ENCODE measurements at places on chromosomes 5 and 9.

DNA sequence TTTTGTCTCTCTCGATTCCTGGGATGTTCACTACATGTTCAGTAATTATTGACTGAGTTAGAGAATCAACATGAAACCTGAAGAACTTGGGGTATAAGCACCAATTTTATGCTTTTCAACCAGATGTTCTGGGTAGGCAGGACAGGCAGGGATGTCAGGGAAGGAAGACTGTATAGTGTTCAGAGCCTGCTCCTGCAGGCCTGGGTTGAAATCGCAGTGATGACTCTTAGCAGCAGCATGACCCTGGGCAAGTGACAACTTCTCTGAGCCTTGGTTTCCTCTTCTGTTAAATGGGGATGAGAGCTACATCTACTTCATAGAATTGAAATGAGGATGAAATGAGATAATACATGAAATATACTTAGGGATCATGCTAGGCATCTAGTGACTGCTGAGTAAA, 29.7 kb upstream of the PANK3 start:
- DNase-seq = no peak

DNA sequence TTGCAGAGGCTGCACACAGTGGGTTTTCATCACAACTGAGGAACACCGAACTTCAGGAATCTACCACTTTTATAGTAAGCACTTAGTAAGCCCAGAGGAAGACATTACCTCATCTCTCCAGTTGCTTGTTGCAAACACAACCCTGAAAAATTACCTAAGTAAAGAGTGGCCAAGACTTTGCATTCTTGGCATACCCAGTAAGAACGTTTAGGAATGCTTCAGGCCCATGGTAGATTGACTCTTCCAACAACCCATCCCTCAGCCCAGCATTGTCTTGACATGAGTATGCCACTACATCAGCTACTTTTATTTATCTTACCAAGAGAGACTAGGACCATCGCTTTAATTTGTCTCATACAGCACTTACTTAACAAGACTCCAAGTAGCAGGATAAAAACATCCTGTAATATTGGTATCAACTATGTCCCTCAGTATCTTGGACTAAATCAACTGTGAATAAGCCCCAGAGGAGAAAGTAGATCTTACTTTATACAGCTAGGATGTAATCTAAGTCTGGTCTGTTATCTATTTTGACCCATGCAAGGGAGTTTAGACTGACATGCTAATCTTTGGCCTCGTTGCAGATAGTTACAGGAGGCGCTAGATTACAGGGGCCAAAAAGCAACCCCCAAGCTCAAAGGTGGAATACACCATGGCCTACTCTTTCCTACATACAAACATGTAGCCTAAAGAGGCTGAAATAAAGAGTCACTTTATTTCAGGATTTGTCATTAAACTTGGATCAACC, 114.9 kb downstream of the INVS start:
- DNase-seq = no peak

DNA sequence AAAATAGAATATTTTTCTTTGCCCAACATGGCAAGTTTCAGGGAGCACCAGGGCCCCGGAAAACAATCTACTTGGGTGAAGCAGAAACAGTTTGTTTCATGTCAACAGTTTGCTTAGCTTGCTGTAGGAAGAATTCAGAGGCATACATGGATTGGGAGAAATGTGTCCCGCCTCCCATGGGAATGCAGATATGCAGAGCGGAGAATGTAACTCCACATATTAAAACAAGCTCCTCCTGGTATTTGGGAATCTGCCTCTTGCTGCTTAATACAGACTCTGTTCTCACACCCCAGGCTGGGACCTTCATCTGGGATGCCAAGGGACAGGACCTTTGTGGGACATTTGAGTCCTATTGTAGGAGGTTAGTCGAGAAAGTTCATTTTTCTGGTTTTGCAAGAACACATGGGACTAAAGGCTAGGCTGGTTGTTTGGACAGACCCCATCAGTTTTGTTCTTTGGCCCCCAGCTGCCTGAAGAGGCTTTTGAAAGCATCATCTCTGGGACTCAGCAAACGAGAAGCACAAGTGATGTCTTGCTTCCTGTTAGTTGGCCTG, 220.5 kb upstream of the ADRA1B start:
- DNase-seq = no peak

GRCh38 chr9:86838519-86839497, 108.5 kb downstream of the GAS1 start:
- DNase-seq = no peak

GRCh38 chr9:99185934-99186333, 35.8 kb downstream of the ALG2 start:
- no peak for DNase-seq

DNA sequence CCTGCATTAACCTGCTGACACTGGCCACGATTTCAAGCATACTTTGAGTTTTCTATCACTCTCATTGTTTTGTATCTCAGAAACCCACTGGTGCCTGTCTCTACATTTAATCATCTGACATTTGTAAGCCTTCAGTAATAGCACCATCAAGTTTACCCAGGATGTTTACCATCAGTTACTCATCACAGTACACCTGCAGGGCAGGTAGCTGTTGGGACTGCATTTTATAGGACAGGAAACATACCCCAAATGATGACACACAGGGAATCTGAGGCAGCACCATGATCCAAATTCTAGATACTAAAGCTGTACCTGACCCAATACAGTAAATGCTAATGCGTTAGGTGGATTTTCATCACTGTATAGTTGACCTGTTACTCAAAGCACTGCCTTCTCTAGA, 114.2 kb downstream of the FEM1C start:
- no peak for DNase-seq

Measured in activated CD8-positive, alpha-beta T cell treated with anti-CD3 and anti-CD28 coated beads, Interleukin-2, amount 10 ng/mL, durations not matched to agents 7 days and 5 days (primary cell).